A549 treated with RU486 at 1 μM for 4 hours (cell line): ENCODE measurements at places on chromosomes 6 and 20. TPM values are rescaled to one million over a fixed set of nuclear protein-coding genes. Genes with fewer than 3 reads are reported as not detected.

The MCHR2 gene
- total RNA-seq: not detected in 5 replicates

The ARG1 gene
- total RNA-seq: not detected in 5 replicates

The TMEM244 gene
- total RNA-seq: not detected in 5 replicates

The NKX2-4 gene
- total RNA-seq: 0.06 TPM in 1 of 5 replicates, not detected in the others

The PHACTR1 gene
- 0.05 TPM in 1 of 5 replicates, not detected in the others for total RNA-seq

The OLIG3 gene
- not detected in 5 replicates for total RNA-seq

The CALHM6 gene
- total RNA-seq: not detected in 5 replicates

The COL9A3 gene
- total RNA-seq: 0.18 to 0.87 TPM (median 0.43 TPM) in 5 replicates

The FOXQ1 gene
- 3.5 to 7.5 TPM (median 6.7 TPM) in 5 replicates for total RNA-seq

The DDAH2 gene
- 26.5 to 32.4 TPM (median 29.4 TPM) in 5 replicates for total RNA-seq

The NEDD9 gene
- total RNA-seq: 29.8 to 41.3 TPM (median 37.7 TPM) in 5 replicates

The GABBR1 gene
- total RNA-seq: 2.8 to 6.4 TPM (median 4.7 TPM) in 5 replicates

The MED20 gene
- 11.0 to 15.6 TPM (median 13.0 TPM) in 5 replicates for total RNA-seq

The HTR1E gene
- total RNA-seq: not detected in 5 replicates

The GRM4 gene
- total RNA-seq: 0.05 to 0.10 TPM (median 0.07 TPM) in 3 of 5 replicates, not detected in the others

The SLC26A8 gene
- not detected in 5 replicates for total RNA-seq

The FRK gene
- 0.71 to 1.7 TPM (median 1.5 TPM) in 5 replicates for total RNA-seq

The NPEPL1 gene
- 26.9 to 37.0 TPM (median 33.1 TPM) in 5 replicates for total RNA-seq

The KHDC1 gene
- 2.2 to 4.0 TPM (median 3.5 TPM) in 5 replicates for total RNA-seq

The PTK6 gene
- total RNA-seq: 1.8 to 3.3 TPM (median 2.4 TPM) in 5 replicates

The JAG1 gene
- 35.2 to 57.3 TPM (median 51.9 TPM) in 5 replicates for total RNA-seq
